ENCODE measurements at places on chromosomes 2 and 18.

- no peak for DNase-seq
Observed at GRCh38 chr2:234792621-234793022, 159.2 kb upstream of the SH3BP4 start.

DNA sequence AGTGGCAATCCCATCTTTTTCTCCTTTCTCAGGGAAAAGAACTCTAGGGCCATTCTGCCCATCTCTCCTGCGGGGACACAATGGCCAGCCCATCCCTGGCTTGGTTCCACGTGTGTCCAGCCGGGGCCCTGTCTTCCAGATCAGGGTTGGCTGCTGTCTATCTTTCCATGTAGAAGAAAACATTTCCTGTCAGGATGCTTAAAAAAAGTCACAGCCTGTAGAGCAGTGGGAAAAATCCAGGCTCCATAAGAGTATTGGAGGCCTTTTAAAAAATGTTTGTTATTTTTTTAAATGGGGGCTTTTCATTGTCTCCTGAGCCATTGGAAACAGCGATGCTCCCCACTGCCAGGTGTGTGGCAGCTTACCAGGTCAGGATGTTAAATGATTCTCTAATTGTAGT, 105.6 kb downstream of the TGFA start:
- DNase-seq = no peak

DNA sequence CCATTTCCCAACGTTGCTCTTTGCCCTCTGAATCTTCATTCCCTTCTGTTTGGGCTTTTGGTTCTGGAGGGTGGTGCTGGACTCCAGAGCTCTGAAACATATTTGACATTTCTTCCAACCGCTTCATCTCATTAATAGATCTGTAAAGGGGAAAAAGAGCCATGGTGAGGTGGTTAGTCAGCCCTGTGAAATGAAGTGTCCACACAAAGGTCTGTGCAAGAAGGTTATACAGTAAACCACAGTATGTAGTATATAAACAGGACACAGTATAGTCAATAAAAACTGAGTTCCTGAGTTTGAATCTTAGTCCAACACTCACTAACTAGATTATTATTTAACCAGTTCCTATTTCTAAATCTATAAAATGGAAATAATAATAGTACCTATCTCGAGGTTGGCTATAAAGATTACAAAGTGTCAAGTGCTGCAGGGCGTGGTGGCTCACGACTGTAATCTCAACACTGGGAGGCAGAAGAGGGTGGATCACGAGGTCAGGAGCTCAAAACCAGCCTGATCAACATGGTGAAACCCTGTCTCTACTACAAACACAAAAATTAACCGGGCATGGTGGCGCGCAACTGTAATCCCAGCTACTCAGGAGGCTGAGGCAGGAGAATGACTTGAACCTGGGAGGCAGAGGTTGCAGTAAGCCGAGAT, 13.1 kb downstream of the STARD7 start:
- DNase-seq = no peak

- DNase-seq = no peak
Observed at GRCh38 chr2:18596993-18597392, 7.6 kb upstream of the NT5C1B start.

DNA sequence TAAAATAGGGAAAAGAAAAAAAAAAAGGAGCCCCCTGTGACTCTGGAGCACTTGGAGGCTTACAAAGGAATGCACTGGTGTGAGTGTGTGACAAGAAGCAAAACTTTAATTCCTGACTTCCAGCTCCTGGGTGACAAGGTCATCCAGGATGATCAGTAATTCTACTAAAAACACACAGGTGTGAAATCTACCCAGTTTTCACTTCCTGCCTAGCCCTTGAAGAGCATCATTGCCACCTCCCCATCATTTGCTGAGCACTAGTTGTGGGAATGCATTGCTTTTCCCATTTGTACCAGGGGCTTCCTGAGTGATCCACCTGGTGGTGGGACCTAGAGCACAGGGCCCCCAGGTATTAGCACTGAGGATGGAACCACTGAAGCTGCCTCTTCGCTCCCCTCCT, 139.7 kb upstream of the RIOK3 start:
- no peak for DNase-seq

GRCh38 chr2:72172478-72172877, 24.8 kb upstream of the CYP26B1 start:
- DNase-seq = no peak

DNA sequence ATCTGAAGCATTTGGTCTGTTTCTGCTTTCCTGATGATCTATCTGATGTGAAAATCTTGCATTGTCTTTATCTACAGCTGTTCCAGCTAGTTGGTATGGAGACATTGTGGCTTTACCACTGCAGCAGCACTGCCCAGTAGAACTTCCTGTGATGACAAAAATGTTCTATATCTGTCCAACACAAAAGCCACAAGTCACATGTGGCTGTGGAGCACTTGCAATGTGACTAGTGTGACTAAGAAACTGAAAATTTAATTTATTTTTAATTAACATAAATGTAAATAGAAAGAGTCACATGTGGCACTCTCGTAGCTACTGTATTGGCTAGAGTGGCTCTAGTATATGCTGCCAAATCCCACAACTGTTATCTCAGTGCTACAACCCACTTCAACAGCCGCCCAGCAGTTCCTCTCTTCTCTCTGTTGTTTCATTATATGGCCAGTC, 425.7 kb downstream of the SETBP1 start:
- DNase-seq = peak; percentile 87

GRCh38 chr2:15841776-15842560, 98.4 kb upstream of the MYCN start:
- no peak for DNase-seq

GRCh38 chr2:83191316-83191715, 1267.8 kb downstream of the SUCLG1 start:
- DNase-seq = no peak

DNA sequence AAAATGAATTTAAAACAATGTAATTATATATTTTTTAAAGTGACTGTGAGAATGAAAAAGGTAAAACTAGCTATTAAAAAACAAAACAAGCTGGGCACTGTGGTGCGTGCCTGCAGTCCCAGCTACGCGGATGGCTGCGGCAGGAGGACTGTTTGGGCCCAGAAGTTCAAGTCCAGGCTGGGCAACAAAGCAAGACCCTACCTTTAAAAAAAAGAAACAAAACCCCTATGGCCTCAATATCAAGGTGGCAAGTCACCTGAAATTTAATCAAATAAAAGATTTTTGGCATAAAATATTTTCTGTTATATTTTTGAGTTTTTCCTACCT, 46.9 kb upstream of the STRN start:
- DNase-seq = no peak

GRCh38 chr18:13791181-13791580, 32.8 kb upstream of the MC5R start:
- DNase-seq = no peak

- no peak for DNase-seq
Observed at GRCh38 chr2:67626656-67627055, 229.5 kb downstream of the ETAA1 start.

GRCh38 chr2:45844796-45845457, 193.5 kb downstream of the PRKCE start:
- DNase-seq = no peak

DNA sequence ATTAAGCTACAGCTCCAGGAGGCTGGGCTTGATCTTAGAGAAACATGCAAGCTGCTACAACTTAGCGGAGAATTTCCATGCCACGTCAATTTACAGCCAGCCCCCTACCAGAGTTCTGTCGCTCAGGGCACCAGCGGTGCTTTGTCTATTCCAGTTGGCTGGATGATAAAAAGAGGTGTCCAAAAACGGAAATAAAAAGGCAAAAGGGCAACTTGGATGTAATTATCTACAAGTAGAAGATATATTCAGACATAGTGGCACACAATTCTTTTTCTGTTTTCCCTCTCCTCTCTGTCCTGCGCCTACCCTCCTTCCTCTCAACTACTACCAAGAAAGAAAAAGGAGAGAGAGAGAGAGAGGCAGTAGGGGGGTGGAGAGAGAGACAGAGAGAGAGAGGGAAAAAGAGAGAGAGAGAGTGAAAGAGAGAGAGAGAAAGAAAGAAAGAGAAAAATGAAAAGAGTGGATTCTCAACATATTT, 363 bp upstream of the RFTN2 start:
- no peak for DNase-seq

Measured in GM12878 (cell line).